Activated CD8-positive, alpha-beta memory T cell treated with anti-CD3 and anti-CD28 coated beads for 4 hours (primary cell): ENCODE measurements at places on chromosomes 4 and X.

DNA sequence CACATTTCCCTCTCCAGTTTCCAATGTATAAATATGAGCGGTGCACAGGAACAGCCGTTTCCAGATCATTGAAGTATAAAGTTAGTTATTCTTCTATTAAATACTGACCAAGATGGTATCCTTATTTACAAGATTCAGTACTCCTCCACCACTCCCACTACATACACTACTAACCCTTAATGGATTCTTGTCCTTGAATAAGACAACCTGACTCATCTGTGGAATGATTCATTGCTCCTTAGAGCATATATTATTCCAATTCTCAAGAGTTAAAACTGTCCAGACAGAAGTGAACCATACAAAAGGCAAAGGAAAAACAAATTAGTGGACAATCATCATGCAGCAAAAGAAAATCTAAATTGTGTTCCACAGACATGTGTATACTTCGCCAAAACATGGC lies 373.3 kb downstream of the IDS start:
- DNase-seq: no peak

DNA sequence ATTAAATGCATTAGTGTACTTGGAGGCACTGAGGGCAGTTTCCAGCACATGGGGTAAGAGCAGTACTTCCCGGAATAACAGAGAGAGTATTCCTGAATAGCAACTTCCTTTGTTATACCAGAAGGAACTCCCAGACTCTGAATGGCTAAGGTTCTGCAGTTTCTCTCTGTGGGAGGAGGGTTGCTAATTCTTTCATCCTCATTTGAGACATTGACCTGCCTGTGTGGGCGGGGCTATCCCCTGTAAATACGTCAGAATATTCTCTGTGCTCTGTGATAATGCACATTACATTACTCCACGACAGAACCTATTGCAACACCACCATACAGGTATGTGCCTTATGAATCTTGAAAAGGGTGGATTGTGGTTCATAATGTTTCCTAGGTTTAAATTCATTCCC lies 52.7 kb downstream of the SPINK2 start:
- no peak for DNase-seq

DNA sequence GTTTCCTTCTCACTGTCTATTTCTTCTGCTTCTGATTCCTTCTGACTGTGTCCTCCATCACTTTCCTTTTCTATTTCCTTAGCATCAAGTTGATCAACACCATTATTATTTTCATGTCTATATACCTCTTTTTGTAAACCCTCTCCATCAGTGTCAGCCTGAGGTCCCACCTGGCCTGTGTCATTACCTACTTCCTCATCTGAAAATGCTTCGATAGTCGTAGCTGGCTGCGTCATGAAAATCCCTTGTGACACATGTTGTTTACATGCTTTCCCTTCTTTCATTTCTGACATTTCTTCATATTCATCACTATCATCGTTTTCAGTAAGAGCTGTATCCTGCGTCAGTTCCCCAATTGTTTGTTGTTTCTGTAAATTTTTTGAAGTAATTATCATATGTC lies 39.6 kb downstream of the RPGR start:
- no peak for DNase-seq

DNA sequence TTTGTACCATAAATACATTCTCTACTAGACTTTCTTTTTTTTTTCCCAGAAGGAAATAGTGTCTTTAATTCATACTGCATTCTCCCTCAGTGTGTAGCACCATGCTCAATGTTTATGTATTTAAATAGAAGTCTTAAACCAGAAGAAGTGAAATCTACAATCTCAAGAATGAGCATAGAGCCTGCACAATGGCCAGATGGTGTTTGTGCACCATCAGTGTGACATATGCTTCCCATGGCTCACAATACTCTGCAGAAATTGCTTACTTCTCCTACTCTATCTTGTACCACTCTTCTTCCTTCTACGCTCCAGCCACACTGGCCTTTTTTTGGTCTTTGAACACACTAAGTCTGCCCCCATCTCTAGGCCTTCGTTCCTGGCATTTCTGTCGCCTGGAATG lies 2.6 kb upstream of the DOCK11 start:
- DNase-seq: no peak

DNA sequence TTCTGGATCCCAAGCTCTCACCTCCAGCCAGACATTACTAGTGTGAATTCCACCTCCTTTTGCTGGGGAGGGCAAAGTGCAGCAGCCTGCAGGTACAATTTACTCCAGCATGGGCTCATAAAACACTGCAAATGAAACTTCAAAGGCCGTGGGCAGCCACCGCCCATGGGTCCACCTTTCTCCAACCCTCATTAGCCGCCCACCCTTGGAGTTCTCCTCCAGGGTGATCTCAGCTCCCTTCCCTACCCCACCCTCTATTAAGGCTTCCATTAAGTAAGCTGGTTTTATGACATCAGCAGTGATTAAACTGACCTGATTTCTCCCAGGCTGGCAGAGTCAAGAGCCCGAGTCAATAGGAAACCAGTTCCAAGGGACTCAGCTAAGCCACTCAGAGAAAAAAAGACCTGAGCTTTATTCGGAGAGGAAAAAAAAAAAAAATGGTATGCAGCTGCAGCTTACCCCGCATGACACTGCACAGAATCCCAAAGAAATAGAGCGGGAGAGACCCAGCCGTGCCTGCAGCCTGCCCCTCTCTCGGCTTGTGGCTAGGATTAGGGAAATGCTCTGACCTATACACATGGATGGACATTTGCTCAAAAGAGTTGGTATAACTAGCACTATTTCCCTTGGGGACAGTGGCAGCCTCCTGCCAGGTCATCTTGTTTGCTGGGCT lies 319.6 kb downstream of the PTTG2 start:
- no peak for DNase-seq
